HT1080 (cell line): ENCODE measurements at places on chromosomes 3 and 15. TPM values are rescaled to one million over a fixed set of nuclear protein-coding genes. Genes with fewer than 3 reads are reported as not detected.

The GOLGA6L7 gene
- total RNA-seq = not detected in 2 replicates

The KCNMB3 gene
- total RNA-seq = 0.23 and 0.45 TPM in 2 replicates

DNA sequence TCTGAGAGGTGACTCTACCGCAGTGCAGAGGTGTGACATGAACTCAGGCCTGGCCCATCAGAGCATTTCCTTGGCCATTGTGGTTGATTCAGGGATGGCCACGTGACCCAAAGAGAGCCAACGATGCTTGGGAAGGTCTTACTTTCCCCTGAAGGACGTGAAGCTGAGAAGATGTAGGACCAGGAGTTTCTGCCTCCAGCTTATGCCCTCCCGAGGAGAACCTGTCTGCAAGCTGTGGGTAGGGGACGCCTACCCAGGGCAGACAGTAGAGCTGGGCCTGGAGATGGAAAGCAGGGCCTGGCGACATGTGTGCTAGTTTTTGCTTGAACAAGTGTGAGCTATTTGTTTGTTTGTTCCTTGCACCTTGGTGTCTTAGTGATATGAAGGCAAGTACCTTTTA is 89.4 kb downstream of the RPLP1 start:
- no peak for DNase-seq

GRCh38 chr3:167032267-167032876 is 347.7 kb downstream of the ZBBX start:
- peak; percentile 52 for DNase-seq

DNA sequence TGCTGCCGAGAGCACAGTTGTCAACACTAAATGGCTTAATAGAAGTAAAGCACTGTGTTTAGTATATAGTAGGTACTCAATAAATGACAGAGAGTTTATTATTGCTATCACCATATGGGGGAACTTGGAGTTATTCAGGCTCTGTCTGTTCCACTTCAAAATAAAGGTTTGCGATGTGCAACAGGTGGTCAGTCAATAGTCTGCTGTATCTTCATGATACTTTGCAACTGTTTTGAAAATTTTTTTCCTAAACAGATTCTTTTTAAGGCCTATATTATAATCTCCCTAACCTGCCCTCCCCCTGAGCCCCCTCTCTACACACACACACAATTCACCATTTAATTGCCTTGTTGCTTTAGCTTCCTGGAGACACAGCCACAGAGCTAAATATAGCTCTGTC is 164.7 kb upstream of the NR2F2 start:
- DNase-seq = no peak
